ENCODE measurements at places on chromosomes 3 and 15.

GRCh38 chr3:58421004-58421403 lies 12.6 kb downstream of the PDHB start:
- no peak for DNase-seq

GRCh38 chr3:52694528-52695189 lies 8.8 kb downstream of the GNL3 start:
- DNase-seq: no peak

DNA sequence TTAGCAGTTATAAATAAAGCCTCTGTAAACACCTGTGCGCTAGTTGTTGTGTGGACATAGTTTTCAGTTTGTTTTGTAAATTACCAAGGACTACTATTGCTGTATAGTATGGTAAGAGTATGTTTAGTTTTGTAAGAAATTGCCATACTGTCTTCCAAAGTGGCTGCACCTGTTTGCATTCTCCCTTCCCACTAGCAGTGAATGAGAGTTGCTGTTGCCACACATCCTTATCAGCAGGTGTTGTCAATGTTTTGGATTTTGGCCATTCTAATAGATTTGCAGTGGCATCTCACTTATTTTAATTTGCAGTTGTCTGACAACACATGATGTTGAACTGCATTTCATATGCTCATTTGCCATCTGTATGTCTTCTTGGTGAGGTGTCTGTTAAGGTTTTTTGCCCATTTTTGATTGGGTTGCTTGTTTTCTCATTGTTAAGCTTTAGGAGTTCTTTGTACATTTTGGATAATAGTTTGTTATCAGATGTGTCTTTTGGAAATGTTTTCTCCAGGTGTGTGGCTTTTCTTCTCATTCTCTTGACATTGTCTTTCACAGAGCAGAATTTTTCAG lies 14.9 kb downstream of the TCAIM start:
- DNase-seq: no peak

GRCh38 chr3:98739266-98739665 lies 23.9 kb upstream of the ST3GAL6 start:
- DNase-seq: no peak
